Stimulated activated CD4-positive, alpha-beta T cell treated with anti-CD3 and anti-CD28 coated beads, Interleukin-15, amount 100 ng/mL, for 24 hours (primary cell): ENCODE measurements at places on chromosomes 6 and 20.

GRCh38 chr6:36067374-36068011 is 39.9 kb downstream of the MAPK14 start:
- DNase-seq, result no peak

- DNase-seq, result no peak
Measured at GRCh38 chr20:17990278-17990972, 21.6 kb downstream of the MGME1 start.

DNA sequence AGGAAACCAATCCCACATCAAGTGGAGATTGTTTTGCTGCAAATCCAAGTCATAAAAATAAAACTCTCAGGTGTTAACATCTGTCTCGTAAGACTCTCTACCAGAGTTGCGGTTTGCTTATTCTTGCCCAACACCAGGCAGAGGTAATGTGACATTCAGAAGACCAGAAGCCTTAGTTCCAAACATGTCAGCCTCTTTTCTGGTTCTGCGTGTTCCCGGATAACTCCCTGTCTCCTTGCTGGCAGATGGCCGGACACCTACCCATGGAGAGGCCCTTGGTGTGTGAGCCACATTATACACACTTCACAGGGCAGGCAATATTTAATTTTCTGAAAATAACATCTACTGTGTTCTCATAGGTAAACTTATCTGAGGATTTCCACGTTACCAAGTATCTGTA is 73.4 kb downstream of the GMPR start:
- no peak for DNase-seq

DNA sequence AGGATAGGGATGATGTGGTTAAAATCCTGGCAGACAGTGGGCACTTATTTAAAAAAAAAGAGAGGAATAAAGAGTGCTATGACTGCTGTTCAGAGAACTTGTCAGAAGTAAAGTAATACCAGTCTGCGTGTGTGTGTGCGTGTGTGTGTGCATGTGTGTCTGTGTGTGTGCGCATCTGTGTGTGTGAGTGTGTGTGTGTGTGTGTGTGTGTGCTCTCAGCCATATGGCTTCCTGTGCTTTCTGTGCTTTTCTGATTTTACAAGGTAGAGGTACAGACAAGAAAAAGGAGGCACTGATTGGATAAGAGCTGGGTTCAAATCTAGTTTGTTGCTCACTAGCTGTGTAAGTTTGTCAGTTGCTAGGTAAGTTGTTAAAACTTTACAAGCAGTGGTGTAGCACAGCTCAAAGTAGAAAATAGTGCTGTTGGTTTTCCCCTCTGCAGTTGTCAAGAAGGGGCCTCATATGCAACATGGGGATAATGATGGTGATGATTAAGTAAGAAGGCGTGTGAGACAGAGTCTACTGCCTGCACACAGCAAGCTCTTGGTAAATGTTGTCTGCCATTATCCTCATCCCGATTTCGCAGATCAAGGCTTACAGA is 155.3 kb upstream of the ZNF217 start:
- DNase-seq, result peak; percentile 15
